ENCODE measurements at places on chromosomes 7 and 10.

DNA sequence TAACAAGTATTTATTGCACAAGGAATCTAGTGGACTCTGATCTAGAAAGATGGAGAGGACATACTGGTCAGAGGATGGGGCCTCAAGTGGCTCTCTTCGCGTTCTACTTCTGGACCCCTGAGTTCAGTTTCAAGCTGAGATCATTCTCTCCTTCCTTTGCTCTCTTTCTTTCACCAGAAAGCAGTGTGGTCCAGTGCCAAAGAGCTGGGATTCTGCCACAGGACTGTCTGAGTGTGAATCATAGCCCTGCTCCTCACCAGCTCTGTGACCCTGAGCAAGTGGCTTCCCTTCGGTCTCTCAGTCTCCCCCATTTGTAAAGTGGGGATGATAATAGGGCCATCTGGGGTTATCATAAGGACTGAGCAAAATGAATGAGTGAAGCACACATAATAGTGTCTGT, 715.2 kb downstream of the SUGCT start:
- no peak for DNase-seq

GRCh38 chr7:37495574-37496184, 47.0 kb upstream of the ELMO1 start:
- no peak for DNase-seq

- no peak for DNase-seq
Observed at GRCh38 chr10:94208315-94208714, 154.4 kb downstream of the NOC3L start.

- DNase-seq: no peak
Observed at GRCh38 chr7:44433255-44434022, 57.0 kb downstream of the NUDCD3 start.

Data from activated CD4-positive, CD25-positive, alpha-beta regulatory T cell treated with anti-CD3 and anti-CD28 coated beads, Interleukin-2, amount 50 U/mL, for 16 hours (primary cell).